ENCODE measurements at places on chromosomes 1 and 21.

GRCh38 chr1:86507935-86508582 lies 38.8 kb upstream of the CLCA4 start:
- DNase-seq: peak; percentile 27

DNA sequence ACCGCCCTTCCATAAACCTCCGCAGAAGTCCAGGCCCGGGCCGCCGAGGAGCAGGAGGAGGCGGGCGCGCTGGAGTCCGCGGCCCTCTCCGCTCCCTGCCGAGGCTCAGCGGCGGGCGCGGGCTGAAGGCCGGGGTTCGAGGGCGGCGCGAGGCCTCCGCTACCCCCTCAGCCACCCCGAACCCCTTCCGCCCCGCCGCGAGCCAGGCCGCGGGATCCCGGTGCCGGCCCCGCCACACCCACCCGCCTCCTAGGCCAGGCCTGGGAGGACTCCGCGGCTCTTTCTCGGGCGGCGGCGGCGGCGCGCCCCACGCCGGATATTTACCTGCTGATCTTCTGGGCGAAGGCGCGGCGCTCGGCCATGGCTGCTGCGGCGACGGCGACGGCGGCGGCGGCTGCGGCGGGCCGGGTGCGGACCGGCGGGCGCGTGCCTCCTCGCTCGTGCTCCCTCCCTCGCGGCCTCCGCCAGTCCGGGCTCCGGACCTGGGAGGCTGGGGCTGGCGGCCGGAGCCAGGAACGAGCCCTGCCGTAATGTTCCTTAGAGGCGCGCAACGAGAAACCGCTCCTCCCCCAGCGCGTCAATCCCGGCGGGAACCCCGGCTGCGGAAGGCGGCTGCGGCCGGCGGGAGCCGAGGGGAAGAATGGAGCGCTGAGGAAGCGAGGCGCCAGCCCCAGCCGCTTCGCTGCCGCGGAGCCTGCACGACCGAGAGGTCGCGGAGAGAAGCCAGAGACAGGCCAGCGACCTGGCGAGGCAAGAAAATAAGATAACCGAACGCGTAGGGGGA lies at the start of gene DOCK7:
Gene DOCK7, minus strand, starts transcription at position 484 of the 784 bp plus-strand sequence. Its CDS starts 122 bp downstream, at position 362.
- DNase-seq: peak; percentile 91

DNA sequence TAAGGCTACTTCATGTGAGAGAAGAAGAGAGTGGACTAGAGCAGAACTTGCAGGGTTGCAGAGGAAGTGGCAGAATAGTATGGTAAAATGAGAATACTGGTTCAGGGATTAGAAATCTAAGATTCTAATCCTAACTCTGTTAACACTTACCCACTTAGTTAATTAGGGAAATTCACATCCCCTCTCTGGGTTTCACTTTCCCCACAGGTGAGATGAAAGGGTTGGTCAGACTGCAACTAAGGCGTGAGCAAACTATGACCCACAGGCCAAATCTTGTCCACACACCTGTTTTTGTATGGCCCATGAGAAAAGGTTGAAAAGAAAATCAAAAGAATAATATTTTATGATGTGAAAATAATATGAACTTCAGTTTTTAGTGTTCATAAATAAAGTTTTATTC lies 117.5 kb downstream of the MACF1 start:
- no peak for DNase-seq

- no peak for DNase-seq
These were observed 50.5 kb upstream of the DMRTB1 start for GRCh38 chr1:53408755-53409129.
